Body of pancreas (tissue), 4 donors: ENCODE measurements at places on chromosomes 6 and 20. TPM values are rescaled to one million over a fixed set of nuclear protein-coding genes. Genes with fewer than 3 reads are reported as not detected.

DNA sequence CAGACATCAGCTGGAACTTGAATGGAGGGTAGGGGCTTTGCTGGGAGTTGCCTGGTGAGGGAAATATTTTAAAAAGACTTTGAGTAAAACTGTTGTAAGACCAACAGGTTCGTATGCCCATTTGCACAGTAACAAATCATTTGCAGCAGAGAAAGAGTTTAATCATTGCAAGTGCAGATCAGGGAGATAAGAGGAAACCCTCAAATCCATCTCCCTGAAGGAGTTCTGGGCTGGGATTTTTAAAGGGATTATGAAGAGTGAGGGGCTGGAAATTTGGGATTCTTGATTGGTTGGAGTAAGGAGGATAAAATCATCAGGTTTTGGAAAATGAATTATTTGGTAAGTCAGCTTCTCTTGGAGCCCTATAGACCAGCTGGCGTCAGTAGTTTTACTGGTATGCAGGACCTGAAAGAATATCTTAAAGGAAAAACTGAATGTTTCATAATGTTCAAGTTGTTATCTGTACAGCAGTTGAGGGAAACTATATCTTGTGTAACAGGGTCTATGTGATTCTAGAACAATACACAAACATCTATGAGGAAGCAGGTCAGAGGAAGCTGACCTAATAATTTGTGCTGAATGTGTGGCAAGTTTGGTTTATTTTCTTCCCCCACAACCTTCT, 295.5 kb downstream of the PLCB1 start:
- DNase-seq = no peak

DNA sequence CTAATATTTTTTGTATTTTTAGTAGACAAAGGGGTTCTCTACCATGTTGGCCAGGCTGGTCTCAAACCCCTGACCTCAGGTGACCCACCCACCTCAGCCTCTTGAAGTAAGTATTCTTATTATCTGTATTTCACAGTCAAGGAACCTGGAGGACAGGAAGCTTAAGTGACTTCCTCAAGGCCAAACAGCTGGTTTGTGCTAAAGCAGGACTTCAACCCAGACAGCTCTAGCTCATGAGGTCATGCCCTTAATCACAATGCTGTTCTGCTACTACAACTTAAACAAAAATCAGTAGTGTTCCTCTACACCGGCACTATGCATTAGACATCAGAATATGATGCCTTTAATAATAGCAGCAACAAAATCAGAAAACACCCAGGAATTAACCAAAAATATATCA, 168.9 kb downstream of the ADGB start:
- DNase-seq = no peak

Gene KCNS1
- not detected for total RNA-seq

GRCh38 chr6:31615748-31616147, 714 bp downstream of the AIF1 start:
- no peak for DNase-seq

DNA sequence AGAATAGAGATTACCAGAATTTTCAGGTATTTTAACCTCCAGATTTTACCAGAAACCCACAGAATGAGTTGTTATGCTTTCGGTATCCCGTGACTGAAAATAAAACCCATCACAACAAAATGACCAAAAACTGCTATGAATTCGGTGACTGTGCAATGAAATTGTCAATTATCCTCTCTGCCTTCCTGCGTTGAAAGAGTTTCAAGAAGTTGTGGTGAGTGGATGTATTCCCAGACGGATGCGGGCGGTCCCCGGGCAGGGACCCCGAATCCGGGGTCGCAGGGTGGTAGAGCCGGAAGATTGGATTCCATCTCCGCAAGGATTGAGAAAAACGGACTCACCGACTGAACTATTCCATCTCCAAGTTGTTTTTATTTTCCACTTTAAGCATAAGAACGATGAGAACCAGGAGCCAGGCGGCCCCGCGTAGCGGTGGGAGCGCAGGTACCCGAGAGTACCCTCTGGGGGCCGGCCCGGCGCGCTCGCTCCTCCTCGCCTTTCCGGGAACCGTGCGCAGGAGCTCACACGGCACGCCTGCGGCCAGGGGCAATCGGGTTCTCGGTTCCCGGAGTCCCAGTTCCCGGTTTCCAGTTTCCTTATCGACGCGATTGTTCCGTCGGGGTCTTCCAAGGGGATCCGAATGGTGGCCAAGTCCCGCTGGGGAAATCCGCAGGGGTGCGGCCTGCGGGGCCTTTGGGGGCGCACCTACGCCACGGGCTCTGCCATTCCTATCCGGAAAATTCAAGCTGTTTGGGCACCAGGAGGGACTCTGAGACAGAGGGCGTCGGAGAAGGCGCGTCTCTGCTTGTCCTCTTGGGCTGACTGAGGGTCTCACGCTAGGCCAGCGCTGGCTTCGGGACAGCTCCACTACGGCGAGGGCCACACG, 104.9 kb upstream of the PRDM1 start:
- no peak for DNase-seq

Gene FUT9
- 0.26 TPM for total RNA-seq

Gene HUS1B
- 19.1 TPM for total RNA-seq

Gene EPPIN
- not detected for total RNA-seq

Gene OPRL1
- total RNA-seq = 1.0 TPM

DNA sequence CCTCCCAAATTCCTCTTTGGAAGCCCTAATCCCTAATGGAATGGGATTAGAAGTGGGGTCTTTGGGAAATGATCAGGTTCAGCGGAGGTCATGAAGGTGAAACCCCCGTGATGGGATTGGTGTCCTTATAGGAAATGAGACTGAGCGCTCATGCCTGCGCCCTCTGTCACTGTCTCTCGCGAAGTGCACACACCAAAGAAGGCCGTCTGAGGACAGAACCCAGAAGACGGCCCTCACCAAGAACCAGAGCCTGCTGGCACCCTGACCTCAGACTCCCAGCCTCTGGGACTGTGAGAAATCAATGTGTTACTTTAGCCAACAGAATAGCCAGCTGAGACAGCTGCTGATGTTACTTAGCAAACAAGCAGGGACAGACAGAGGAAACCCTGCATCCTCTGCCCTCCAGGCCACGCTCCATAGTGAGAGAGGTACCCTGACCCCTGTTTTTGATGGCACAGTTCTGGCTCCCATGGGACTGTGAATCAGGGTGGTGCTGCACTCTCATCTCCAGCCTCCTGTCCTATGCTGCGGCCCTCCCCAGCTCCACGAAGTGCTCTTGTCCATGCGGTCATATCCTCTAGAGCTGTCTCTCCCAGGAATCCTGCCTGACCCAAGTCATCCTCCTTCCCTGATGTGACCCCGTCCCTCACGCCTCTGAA, 369.3 kb downstream of the ZFAND3 start:
- no peak for DNase-seq

Gene NR2E1
- total RNA-seq = not detected

Gene MAP7
- 28.7 TPM for total RNA-seq

DNA sequence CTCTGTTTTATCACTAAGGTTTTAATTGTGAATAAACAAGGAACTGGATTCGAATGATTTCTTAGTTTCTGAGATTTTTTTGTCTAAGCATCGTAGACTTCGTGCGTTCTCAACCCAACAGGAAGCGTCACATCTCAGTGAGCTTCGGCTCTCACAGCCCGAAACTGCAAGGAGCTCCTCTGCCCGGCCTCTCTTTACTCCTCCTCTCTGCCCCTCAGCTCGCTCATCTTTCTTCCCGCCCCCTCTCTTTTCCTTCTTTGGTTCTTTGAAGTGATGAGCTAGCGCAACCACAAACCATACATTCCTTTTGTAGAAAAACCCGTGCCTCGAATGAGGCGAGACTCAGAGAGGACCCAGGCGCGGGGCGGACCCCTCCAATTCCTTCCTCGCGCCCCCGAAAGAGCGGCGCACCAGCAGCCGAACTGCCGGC, 480 bp upstream of the NT5E start:
- DNase-seq = peak; percentile 12

Gene C6orf15
- not detected for total RNA-seq

Gene VSX1
- total RNA-seq = not detected

Gene CALHM5
- 0.33 TPM for total RNA-seq

GRCh38 chr6:167122827-167123657, at the start of gene CCR6:
Gene CCR6 (plus strand): TSS chr6:167123096. CDS start chr6:167136135, 13,039 bp downstream.
- no peak for DNase-seq

- peak; percentile 95 for DNase-seq
These were observed at the start of gene PSMF1 for GRCh38 chr20:1118336-1119127. Gene PSMF1 (plus strand): TSS chr20:1118602. CDS start chr20:1118774, 172 bp downstream.

DNA sequence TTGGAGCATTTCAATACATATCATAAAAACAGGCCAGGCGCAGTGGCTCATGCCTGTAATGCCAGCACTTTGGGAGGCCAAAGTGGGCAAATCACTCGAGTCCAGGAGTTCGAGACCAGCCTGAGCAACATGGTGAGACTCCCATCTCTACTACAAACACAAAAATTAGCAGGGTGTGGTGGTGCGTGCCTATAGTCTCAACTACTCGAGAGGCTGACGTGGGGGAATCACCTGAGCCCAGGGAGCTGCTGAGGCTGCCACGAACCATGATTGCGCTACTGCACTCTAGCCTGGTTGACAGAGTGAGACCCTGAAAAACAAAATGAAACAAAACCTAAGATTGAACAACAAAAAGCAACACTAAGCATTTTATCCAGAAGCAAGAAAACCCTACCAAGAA, 47.2 kb downstream of the BACH2 start:
- no peak for DNase-seq

GRCh38 chr6:3272911-3273547, 14.3 kb downstream of the PSMG4 start:
- no peak for DNase-seq

Gene MC3R
- not detected for total RNA-seq

- no peak for DNase-seq
These were observed 747.6 kb downstream of the RFPL4B start for GRCh38 chr6:113094779-113095178.
